ENCODE measurements at places on chromosomes 2 and 18.

GRCh38 chr2:71452565-71452964 lies 796 bp upstream of the DYSF start:
- no peak for DNase-seq

- DNase-seq, result no peak
Observed at GRCh38 chr2:44994377-44994776, 14.9 kb downstream of the SIX2 start.

DNA sequence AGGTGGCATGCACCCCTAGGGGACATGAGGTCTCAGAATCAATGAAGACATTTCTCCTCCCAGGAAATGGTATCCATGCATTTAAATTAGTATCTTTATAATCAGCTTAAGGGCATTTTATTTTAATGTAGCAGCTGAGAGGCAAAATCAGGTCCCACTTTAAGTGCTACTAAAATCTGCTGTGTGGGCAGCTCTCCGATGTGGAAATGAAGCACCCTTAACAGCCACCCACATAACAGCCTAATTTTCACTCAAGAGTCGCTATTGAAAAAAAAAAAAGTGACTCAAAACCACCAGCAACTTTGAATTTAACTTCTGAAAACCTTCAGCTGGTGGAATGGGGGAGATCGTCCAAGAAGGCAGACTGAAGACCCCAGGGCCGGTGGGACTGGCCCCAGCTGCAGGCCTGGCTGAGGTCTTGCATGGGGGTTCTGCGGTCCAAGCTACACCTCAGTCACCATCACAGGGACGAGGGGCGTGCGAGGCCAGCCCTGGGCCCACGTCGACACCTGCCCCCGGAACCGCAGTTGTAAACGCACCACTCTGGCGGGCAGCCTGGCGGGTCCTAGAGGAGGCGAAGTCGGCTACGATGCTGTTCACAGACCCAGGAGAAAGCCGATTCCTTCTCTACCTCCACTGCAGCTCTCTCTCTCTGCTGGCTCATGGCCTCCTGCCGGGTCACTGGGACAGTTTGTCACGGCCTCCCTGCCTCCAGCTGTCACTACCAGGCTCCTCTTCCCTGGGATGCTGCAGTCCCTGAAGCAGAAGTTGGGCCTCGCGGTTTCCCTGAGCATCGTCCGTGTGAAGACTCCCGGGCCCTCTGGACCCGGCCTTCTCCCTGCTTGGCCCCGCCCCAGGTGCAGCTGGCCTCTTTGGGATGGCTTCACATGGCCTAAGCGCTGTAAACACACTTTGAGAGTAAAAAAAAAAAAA lies 111.9 kb downstream of the KCNF1 start:
- no peak for DNase-seq

- no peak for DNase-seq
Observed at GRCh38 chr18:75612456-75612855, 185.0 kb upstream of the SMIM21 start.

DNA sequence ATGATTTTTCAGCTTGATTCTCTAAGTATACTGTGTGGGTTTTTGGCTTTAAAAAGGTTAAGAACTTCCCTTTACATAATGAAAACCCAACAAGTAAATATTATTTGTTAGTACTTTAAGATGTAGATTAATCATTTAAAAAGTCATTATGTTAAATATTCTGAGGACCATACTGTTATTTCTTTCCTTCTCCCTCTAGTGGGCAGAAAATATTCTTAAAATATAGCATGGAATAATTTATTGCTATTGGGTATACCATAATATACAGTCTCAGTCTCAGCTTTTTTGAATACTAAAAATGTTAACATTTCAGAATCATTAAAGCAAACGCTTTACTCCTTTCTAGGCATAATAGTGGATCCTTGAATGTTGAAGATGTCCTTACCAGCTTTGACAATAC lies 28.1 kb downstream of the CAMKMT start:
- DNase-seq, result no peak

DNA sequence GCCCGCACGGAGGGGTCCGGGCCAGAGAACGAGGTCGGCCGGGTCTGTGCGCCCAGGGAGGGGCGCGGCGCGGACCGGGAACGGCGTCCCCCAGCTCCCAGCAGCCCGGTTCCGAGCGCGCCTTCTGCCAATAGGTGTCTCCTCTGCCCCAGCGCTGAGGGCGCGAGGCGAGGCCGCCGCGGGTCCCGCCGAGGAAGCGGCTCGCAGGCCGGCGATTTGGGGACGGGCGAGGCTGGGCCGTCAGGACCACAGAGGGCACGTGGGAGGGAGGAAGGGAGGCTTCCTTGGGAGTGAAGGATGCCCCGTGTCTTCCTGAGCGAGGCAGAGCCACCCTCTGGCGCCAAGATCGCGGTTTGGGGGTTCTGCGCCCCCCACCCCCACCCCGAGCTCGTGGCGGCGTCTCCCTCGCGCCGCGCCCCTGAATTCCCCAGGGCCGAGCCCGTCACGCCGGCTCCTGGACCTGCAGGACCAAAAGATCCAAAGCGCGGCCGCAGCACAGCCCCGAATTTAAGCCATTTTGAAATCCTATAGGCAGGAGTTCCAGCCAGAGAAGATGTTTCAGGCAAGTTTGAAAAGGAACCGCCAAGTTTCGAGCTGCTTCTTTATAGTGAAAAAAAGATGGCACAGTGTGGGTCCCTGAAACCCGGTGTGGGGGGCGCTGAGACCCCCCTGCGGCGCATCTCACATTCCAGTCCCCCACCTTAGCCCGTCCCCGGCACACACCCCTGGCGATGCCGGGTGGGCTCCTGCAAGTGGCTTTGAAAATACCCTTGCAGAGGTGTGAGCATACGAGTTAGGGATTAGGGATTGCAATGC lies 909 bp downstream of the NFATC1 start:
- DNase-seq, result peak; percentile 31

DNA sequence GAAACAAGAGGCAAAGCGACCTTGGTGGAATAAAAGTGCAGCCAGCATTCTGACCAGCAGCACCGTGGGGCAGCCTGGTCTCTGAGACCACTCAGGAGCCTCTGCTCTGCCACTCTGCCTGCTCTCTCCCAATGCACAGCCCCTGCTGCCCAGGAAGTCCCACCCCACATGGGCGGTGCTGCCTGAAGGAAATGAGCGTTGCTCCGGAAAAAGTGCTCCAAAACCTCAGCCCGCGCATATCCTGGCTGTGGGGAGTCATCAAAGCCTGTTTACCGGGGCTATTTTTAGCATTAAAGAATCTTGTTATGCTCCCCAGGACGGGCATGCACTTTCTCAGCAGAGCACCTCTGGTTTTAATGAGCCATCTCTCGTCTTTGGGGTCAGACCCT lies 54.5 kb downstream of the EPAS1 start:
- DNase-seq, result no peak

GRCh38 chr2:170369894-170370293 lies 191.9 kb downstream of the MYO3B start:
- DNase-seq, result no peak

DNA sequence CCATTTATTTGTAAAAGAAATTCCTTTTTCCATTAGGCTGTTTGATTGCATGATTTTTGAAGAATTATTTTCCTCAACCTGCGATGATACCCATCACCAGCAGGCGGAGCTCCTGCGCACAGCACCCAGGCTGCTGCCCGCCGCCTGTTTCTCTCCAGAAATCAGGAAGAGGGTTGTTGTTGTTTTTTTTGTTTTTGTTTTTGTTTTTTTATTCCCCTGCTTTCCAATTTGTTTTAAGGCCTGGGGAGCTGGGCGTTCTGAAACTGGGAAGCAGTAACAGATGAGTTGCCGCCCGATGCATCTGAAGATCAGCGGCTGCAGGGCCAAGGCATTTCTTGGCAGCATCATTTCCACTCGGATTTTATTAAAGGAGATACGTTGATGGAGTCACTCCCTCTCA lies 132.1 kb downstream of the MBP start:
- peak; percentile 8 for DNase-seq

DNA sequence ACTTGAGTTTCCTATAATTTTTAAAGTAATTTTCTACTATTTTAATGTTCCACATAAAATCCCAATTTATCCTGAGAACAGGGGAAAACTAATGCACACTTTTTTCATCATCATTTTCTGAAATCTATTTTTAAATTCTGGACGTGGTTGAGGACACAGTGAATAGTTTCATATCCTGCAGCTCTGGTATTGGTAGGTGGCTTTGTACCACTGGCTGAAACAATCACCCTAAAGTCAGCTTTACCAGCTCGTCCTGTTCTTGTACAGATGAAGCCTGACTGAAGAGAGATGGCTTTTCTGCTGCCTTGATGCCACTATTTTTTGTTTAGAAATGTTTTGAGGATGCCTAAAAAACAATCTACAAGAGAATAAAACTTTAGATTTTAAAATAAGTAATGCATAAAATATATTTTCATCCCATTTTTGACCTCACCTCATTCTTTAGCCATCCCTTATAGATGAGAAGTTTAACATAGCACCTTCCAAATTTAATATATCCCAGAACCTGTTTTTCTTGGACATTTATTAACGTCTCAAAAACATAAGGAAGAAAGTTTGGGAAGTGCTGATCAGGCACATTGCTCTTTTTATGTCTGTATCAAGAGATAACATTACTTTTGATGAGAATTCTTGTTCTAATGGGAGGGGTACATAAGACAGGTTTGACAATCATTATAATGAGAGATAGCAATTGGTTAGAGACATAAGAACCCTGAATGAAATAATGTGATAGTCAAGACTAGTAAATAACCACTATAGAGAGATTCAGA lies 80.9 kb downstream of the GALNT1 start:
- no peak for DNase-seq

GRCh38 chr18:74654638-74655037 lies 57.0 kb downstream of the ZNF407 start:
- no peak for DNase-seq

DNA sequence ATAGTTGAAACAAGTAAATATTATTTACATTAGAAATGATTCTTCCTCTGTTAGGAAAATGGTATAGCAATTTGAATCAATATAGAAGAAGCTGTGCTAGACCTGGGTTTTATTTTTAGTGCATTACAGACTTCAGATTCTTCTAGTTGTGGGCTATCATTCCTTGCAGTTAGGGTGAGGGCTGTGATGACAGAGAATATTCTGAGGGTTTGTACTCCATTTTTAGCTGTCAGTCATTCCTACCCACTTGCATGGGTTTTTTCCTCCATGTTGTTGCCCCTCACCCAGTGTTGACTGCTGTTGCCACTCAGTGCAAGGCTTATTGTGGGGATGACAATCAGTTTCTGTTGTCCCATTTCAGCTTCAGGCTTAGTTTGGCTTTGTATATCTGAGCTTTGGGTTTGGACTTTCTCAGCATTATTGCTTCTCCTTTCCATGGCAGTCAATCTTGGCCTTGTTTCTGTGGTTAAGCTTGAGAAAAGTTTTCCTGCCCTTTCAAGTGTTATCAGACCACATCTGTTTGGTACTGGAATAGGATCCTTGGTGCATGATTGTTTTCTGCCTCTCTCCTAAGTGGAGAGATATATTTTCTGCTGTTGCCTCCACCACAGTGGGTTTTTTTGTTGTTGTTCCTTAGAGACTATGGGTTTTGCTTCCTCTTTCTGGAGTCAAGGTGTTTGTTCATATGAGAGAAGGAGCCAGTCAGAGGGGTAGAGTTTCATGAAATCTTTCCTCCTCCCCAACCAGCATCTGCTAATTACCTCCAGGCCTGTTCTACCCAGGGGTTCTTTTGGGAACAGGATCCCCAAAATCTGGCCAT lies 312.7 kb upstream of the CWC22 start:
- no peak for DNase-seq

DNA sequence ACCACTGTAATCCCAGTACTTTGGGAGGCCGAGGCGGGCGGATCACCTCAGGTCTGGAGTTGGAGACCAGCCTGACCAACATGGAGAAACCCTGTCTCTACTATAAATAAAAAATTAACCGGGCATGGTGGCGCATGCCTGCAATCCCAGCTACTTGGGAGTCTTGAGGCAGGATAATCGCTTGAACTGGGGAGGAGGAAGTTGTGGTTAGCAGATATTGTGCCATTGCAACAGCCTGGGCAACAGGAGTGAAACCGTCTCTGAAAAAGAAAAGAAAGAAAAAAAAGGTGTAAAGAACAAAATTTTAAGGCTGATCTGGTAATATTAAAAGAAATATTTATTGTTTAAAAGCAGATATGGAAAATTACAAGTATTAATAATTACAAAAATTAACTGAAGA lies 29.7 kb downstream of the ZNF804A start:
- no peak for DNase-seq

GRCh38 chr2:103986001-103986400 lies 867.9 kb upstream of the POU3F3 start:
- DNase-seq, result no peak

DNA sequence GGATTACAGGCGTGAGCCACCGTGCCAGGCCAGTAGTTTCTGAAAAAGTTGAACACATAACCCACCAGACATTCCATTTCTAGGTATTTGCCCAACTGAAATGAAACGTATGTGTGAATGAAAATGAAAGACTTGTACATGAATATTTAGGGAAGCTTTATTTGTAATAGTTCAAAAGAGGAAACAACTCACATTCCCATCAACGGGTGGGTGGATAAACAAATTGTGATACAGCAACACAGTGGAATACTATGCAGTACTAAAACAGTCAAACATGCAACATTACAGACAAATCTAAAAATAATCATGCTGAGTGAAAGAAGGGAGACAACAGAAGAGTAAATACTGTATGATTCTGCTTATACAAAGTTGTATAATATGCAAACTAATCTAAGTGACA lies 46.8 kb downstream of the TMEM131 start:
- DNase-seq, result no peak

DNA sequence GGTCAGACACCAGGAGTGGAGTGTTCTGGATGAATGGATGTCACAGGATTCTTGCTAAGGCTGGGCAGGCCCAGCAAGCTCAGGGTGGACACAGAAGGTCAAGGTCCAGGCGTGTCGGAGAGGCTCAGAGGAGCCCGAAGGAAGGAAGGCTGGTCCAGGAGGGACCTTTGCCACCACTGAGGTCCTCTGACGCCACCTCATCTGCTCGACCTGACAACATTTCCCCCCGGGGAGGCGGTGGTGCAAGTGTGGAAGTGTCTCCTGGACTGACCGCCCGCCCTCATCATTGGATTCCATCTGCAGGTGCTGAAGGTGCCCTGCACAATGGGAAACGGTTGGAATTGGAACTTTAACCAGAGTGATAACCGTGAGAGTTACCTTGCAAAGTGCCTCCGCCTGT lies 124.6 kb downstream of the RTP5 start:
- DNase-seq, result no peak

DNA sequence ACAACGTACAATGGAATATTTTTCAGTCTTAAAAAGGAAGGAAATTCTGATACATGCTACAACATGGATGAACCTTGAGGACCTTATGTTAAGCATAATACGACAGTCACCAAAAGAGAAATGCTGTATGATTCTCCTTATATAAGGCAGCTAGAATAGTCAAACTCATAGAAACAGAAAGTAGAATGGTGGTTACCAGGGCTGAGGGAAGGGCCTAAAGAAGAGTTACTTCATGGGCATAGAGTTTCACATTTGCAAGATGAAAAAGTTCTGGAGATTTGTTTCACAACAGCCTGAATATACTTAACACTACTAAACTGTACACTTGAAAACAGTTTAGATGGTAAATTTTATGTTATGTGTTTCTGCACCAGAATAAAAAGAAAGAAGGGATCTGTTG lies 113.3 kb downstream of the GALNT1 start:
- no peak for DNase-seq

- no peak for DNase-seq
Observed at GRCh38 chr2:86045541-86045940, 60.1 kb downstream of the POLR1A start.
